ENCODE measurements at places on chromosomes 2 and 18. TPM values are rescaled to one million over a fixed set of nuclear protein-coding genes. Genes with fewer than 3 reads are reported as not detected.

DNA sequence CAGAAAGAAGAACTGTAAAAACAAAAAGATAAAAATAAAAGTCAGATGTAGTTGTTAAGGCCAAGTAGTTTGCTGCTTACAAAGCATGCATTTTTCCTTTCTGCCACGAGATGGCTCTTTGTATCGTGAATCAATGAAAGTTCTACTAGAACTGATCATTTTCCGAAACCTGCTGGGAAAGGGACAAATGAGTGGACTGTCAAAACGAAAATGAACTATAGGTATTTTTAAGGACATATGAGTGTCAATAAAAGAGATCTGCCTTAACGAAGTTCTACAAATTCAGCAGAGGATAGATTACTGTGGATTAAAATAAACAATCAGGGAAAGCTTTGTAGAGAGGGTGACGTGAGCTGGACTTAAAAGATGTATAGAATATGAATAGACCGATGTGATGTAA lies 15.0 kb upstream of the ELOA2 start:
- no peak for DNase-seq

DNA sequence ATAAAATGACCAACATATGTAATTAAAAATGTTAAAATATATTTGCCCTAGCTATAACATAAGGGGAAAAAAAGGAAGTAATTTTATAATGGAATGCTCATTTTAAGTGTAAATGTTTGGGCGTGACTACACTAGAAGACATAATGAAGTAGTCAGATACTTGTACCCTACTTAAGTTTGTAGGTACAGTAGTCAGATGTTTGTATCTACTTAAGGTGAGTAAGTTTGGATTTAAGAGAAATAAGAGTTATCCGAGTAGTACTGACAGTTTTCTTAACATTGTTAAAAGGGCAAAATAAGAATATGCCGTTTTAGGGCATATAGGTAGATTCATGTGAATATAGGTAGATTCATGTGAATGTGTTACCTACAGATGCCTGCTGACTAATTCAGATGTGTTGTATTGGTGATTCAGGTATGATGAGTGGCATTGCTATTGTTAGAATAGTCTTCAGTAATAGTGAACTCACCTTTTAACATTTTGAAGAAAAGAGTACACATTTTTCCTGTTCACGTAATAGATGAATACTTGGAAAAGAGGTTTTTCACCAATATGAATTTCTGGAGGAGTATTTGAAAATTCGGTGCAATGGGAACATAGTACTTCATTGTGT lies 14.9 kb downstream of the VAPA start:
- no peak for DNase-seq

- no peak for DNase-seq
Observed at GRCh38 chr18:76688724-76689472, 133.5 kb upstream of the ZNF236 start.

DNA sequence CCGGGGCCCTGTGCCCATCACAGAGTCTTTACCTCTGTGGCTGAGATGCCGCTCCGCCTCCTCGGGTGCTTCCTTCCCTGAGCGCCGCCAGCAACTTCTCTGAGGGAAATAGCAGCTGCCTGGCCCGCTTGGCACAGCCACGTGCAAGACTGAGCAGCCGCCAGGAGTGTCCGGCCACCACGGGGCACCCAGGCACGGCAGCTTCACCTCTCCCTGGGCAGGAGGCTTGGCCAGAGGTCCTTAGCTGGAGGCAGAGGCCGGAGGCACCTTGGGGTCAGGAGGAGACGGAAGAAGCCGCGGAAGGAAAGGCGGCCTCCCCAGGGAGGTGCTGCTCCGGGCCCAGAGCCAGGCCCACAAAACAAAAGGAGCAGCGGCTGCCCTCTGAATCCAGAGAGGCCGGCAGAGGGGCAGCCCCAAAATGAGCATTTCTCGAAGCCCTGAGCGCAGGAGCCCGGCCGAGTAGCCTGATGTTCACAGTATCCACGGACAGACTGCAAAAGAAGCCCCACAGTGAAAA lies 6.0 kb upstream of the LIMS2 start:
- peak; percentile 63 for DNase-seq

DNA sequence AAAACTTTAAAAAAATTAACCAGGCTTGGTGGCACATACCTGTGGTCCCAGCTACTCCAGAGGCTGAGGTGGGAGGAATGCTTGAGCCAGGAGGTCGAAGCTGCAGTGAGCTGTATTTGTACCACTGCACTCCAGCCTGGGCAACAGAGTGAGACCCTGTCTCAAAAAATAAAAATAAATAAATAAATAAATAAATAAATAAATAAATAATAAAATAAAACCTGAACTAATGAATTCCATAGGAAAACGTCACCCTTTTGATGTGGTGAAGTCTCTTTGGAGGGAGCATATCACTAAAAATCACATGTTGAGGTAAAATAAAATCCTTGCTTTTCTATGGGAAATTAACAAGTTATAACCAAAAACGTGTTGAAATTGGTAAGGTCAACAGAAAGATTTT lies 29.6 kb upstream of the ITGAV start:
- DNase-seq, result no peak

DNA sequence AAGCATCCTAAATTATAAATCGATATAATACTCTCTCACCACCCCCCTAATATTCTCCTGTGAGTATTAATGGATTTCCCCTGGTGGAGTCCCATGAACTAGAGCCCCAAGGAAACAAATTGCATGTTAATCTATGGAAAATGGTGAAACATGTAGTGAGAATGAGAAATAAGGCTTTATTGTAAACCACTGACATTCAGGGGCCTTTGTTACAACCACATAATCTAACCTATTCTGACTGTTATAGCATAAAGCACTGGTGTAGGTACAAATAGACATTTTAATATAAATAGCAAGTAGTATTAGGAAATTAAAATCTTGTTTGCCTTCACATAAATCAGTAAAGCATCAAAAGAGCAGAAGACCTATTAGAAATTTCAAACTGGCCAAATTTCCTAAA lies 65.3 kb upstream of the TLK1 start:
- DNase-seq, result no peak

GRCh38 chr2:134351016-134351415 lies 97.1 kb downstream of the MGAT5 start:
- DNase-seq, result no peak

Gene TNFRSF11A
- 0.23 TPM for polyA plus RNA-seq

Gene FLACC1
- 1.1 TPM for polyA plus RNA-seq
